ENCODE measurements at places on chromosomes 4 and X. TPM values are rescaled to one million over a fixed set of nuclear protein-coding genes. Genes with fewer than 3 reads are reported as not detected.

GRK4 gene
- 3.7 TPM for total RNA-seq

SMIM10L2A gene
- 0.95 TPM for total RNA-seq

SUPT20HL2 gene
- not detected for total RNA-seq

CFP gene
- 0.11 TPM for total RNA-seq

TRIM61 gene
- not detected for total RNA-seq

SPANXB1 gene
- not detected for total RNA-seq

RAI2 gene
- total RNA-seq = 2.4 TPM

SSX1 gene
- not detected for total RNA-seq

HPGD gene
- total RNA-seq = not detected

NDST3 gene
- 2.1 TPM for total RNA-seq

RTL9 gene
- total RNA-seq = not detected

DCAF8L2 gene
- not detected for total RNA-seq

NUDT6 gene
- total RNA-seq = 4.2 TPM

CXCL6 gene
- total RNA-seq = under 0.01 TPM

CDX4 gene
- total RNA-seq = not detected

CITED1 gene
- 0.17 TPM for total RNA-seq

SLC7A11 gene
- total RNA-seq = 10.1 TPM

PPEF2 gene
- not detected for total RNA-seq

CSN1S1 gene
- total RNA-seq = not detected

SPOCK3 gene
- 0.09 TPM for total RNA-seq

TMEM31 gene
- 0.09 TPM for total RNA-seq

LYAR gene
- 15.6 TPM for total RNA-seq

ARHGAP4 gene
- total RNA-seq = 3.7 TPM

TRIML1 gene
- not detected for total RNA-seq

HMX1 gene
- total RNA-seq = not detected

SPACA5B gene
- not detected for total RNA-seq

IQSEC2 gene
- 0.22 TPM for total RNA-seq

CHST7 gene
- total RNA-seq = 71.4 TPM

KDM6A gene
- total RNA-seq = 28.1 TPM

HMGN5 gene
- total RNA-seq = 0.60 TPM

SYTL5 gene
- total RNA-seq = under 0.01 TPM

GYPA gene
- not detected for total RNA-seq

DMP1 gene
- total RNA-seq = not detected

POF1B gene
- 0.87 TPM for total RNA-seq

MAGEB2 gene
- total RNA-seq = not detected

LDB2 gene
- 722 TPM for total RNA-seq

SULT1B1 gene
- 2.1 TPM for total RNA-seq

LRIT3 gene
- total RNA-seq = not detected

GNPDA2 gene
- total RNA-seq = 23.8 TPM

TRIM75 gene
- total RNA-seq = not detected

LAMP2 gene
- total RNA-seq = 117 TPM

P2RY10 gene
- not detected for total RNA-seq

GC gene
- total RNA-seq = not detected

SASH3 gene
- total RNA-seq = not detected

GAB3 gene
- 12.0 TPM for total RNA-seq

DTHD1 gene
- total RNA-seq = not detected

ASB12 gene
- total RNA-seq = not detected

CPE gene
- 0.98 TPM for total RNA-seq

CFI gene
- total RNA-seq = 45.5 TPM

POU3F4 gene
- not detected for total RNA-seq

C1QTNF7 gene
- not detected for total RNA-seq

CNKSR2 gene
- not detected for total RNA-seq

SPANXA1 gene
- total RNA-seq = not detected

TMPRSS11E gene
- not detected for total RNA-seq
